GM23338 (cell line): ENCODE measurements at places on chromosomes 11 and 22. TPM values are rescaled to one million over a fixed set of nuclear protein-coding genes. Genes with fewer than 3 reads are reported as not detected.
A peak's percentile ranks its signal among the peaks of the same experiment; 100 is the strongest.

- no peaks in the 10 kb centered on the region for H3K27me3 ChIP-seq
- H3K36me3 ChIP-seq: peaks cover 11% of the 10 kb centered on the region; the same call in 1 of the 2 replicates
- DNase-seq: no peak
Measured at GRCh38 chr11:130872981-130873380, 43.3 kb downstream of the SNX19 start.

DNA sequence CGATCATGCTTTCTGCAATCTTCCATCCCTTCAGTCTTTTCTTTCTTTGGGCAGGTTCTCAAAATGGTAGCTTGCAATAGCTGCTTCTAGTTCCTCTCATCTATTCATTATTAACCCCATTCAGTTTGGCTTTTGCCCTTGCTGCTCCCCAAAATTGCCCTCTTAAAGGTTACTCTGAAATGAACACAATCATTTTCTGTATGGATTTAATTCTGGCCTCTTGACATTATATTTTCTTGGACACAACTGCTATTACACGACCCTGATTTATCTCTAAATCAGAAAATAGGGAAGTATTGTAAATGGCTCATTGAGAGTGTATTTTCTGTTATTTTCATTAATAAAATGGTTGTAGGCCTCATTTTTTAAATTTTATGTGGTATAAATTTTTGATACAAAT is at the start of gene ANGPTL5:
Gene ANGPTL5, minus strand, starts transcription at position 101 of the 400 bp plus-strand sequence. CDS start 8,613 bp downstream, outside the sequence.
- peak within 1 kb of the TSS; percentile 83 for H3K4me3 ChIP-seq
- no peaks in the 10 kb centered on the region for H3K27me3 ChIP-seq
- DNase-seq: no peak
- H3K36me3 ChIP-seq: no peaks in the 10 kb centered on the region
- no peak within 1 kb of the TSS for H3K27ac ChIP-seq

DNA sequence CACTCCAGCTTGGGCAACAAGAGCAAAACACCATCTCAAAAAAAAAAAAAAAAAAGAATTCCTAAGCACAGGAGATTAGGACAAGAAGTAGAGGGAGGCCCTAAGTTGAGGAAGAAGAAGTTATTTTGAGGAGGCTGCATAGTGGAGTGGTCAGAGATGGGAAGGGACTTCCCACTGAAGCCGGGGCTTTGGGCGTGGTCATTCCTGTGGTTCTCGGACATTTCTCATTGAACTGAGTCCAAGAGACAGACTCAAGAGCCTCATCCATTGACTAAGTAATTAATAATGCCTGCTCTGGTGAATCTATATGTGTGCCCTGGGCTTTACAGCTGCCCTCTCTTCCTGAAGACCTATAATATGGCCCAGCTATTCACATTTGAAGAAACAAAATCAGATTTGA is 53.2 kb upstream of the FTH1 start:
- H3K4me1 ChIP-seq: no peaks in the 10 kb centered on the region
- DNase-seq: no peak
- no peak overlapping the region for H3K4me3 ChIP-seq
- no peaks in the 10 kb centered on the region for H3K36me3 ChIP-seq

DNA sequence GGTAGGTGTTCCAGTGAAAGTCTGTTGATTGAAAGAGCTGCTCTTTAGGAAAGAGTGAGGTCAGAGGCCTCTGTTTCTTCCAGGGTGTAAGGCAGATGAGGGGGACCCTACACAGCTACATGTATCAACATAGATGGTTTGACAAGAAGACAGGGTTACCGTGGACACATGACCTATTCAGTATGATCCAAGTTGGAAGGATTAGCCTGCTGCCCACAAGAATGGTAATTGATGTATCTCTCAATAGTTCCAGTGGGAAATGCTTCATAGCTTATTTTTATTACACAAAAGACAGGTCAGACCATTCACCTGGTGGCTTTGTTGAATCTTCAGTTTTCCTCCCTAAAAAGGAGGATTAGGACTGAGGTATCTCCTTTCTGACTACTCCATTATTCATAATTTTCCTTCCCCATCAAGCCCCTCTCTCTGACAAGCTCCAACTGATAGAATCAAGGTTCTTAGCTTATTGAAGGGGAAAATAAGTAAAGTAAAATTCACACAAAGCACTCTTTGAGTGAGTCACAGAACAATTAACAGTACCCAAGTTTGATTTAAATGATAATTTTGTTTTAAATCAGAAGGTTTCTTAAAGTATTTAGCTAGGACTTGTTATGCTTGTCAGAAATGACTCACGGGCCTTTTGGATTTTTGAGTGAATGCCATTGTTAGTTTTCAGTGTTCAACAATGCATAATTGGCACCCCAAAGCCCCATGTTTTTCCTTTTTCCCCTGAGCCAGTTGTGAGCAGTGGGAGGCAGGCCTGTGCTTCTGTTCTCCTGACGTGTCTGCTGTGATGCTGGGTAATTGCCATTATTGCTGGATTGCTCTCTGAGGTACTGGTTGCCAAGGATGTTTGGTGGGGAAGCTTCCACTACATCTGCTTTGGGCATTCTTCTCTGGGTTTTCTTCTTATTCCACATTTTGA is 373.2 kb downstream of the DDX10 start:
- H3K4me1 ChIP-seq: peaks cover 15% of the 10 kb centered on the region
- no peak overlapping the region for H3K27ac ChIP-seq
- DNase-seq: no peak
- H3K27me3 ChIP-seq: no peaks in the 10 kb centered on the region
- H3K36me3 ChIP-seq: no peaks in the 10 kb centered on the region

DNA sequence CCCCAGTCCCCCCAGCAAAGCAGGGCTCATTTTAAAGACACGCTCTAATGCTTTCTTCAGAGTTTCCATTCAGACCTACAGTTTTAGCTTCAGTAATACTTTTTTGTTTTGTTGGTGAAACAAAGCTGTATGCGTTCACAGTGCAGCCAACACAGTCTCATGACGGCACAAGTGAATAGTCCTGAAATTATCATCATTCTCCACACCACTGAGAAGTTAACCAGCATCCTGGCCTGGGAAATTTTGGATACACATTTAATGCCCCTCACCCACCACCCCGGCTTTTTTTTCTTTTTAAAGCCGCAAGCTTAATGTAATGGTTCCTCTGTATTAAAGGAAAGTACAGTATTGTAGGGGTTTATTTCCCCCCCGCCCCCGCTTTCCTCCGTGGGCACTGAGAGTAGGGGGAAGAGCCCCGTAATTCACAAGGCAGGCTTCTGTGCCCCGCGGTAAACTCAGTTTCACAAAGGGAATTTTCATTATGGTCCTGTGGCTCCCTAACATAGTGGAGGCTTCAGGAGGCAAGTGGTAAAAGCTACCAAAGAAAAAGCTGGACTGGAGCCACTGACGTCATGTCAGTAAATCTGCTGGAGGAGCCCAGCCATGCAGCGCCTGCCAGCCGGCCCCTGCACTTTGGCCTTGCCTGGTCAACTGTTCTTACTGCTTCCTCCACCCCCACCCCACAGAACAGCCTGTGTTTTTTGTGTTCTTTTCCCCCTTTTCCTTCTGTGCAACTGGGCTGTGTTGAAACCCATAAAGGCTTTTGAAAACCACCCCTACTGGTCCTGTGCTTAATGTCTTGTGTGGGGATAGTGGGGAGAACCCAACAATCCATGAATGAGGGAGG is 18.2 kb downstream of the TEAD1 start:
- H3K36me3 ChIP-seq: no peaks in the 10 kb centered on the region
- no peak overlapping the region for H3K4me3 ChIP-seq
- H3K27ac ChIP-seq: no peak overlapping the region
- peaks cover 91% of the 10 kb centered on the region for H3K4me1 ChIP-seq
- H3K27me3 ChIP-seq: peaks cover 8% of the 10 kb centered on the region

GRCh38 chr11:46369458-46370152 is 11.9 kb upstream of the MDK start:
- peaks cover 9% of the 10 kb centered on the region for H3K4me1 ChIP-seq
- H3K36me3 ChIP-seq: no peaks in the 10 kb centered on the region; the same call in 1 of the 2 replicates
- no peaks in the 10 kb centered on the region for H3K27me3 ChIP-seq
- DNase-seq: peak; percentile 92
- H3K4me3 ChIP-seq: no peak overlapping the region
- 0 out of 2 replicates have a peak overlapping the region, but pooled peaks have one; percentile 39 for H3K27ac ChIP-seq

GRCh38 chr22:30628491-30628890 is 7.1 kb upstream of the SLC35E4 start:
- H3K4me3 ChIP-seq: no peak overlapping the region
- H3K27ac ChIP-seq: no peak overlapping the region
- H3K36me3 ChIP-seq: peaks cover 3% of the 10 kb centered on the region; the same call in 1 of the 2 replicates
- no peaks in the 10 kb centered on the region for H3K27me3 ChIP-seq

DNA sequence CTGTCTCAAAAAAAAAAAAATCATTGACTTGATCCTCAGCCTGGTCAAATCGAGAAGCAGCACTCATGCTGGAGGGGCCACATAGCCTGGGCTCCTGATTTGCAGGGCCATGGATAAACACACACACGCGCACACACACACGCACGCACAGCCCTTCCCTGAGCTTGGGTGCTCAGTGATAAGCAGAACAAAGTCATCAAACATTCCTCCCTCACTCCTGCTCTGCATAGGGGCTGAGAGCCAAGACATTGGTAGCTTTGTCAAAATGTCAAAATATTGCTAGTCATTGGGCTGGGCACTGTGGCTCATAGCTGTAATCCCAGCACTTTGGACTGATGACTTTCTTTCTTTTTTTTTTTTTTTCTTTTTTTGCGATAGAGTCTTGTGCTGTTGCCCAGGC is 34.0 kb upstream of the A4GALT start:
- no peak overlapping the region for H3K27ac ChIP-seq
- no peaks in the 10 kb centered on the region for H3K27me3 ChIP-seq
- peaks cover 7% of the 10 kb centered on the region; the same call in 1 of the 2 replicates for H3K4me1 ChIP-seq
- no peak for DNase-seq
- no peaks in the 10 kb centered on the region for H3K36me3 ChIP-seq

- H3K4me1 ChIP-seq: no peaks in the 10 kb centered on the region
- H3K27me3 ChIP-seq: no peaks in the 10 kb centered on the region
- H3K27ac ChIP-seq: no peak overlapping the region
- no peak overlapping the region for H3K4me3 ChIP-seq
- DNase-seq: no peak
Measured at GRCh38 chr11:60159868-60160267, 23.0 kb downstream of the MS4A6A start.

GRCh38 chr22:19424186-19424500 is 7.4 kb downstream of the HIRA start:
- no peaks in the 10 kb centered on the region for H3K36me3 ChIP-seq
- no peaks in the 10 kb centered on the region for H3K27me3 ChIP-seq

GRCh38 chr11:109150581-109150980 is 271.4 kb upstream of the C11orf87 start:
- peaks cover 6% of the 10 kb centered on the region; the same call in 1 of the 2 replicates for H3K4me1 ChIP-seq
- peak; percentile 9 for DNase-seq
- no peak overlapping the region for H3K4me3 ChIP-seq
- H3K27ac ChIP-seq: no peak overlapping the region
- H3K27me3 ChIP-seq: no peaks in the 10 kb centered on the region

- H3K36me3 ChIP-seq: no peaks in the 10 kb centered on the region
- DNase-seq: peak; percentile 72
- H3K27me3 ChIP-seq: no peaks in the 10 kb centered on the region
- peaks cover 13% of the 10 kb centered on the region for H3K4me1 ChIP-seq
- no peak overlapping the region for H3K27ac ChIP-seq
- H3K4me3 ChIP-seq: no peak overlapping the region
Measured at GRCh38 chr11:69841859-69842698, 22.9 kb upstream of the FGF3 start.

GRCh38 chr11:86372586-86372985 is 2.1 kb upstream of the CCDC81 start:
- no peak overlapping the region for H3K4me3 ChIP-seq
- H3K27ac ChIP-seq: no peak overlapping the region
- H3K36me3 ChIP-seq: no peaks in the 10 kb centered on the region
- DNase-seq: no peak

- no peak overlapping the region for H3K4me3 ChIP-seq
- peaks cover 5% of the 10 kb centered on the region; the same call in 1 of the 2 replicates for H3K36me3 ChIP-seq
Measured at GRCh38 chr11:116888884-116889549, 51.6 kb upstream of the APOA1 start.

MAJIN gene
- not detected in 2 replicates for polyA plus RNA-seq

SCGB1D2 gene
- not detected in 2 replicates for polyA plus RNA-seq

MMP3 gene
- 0.68 TPM in 1 of 2 replicates, not detected in the other for polyA plus RNA-seq
